ENCODE measurements at places on chromosomes 2 and 18.

DNA sequence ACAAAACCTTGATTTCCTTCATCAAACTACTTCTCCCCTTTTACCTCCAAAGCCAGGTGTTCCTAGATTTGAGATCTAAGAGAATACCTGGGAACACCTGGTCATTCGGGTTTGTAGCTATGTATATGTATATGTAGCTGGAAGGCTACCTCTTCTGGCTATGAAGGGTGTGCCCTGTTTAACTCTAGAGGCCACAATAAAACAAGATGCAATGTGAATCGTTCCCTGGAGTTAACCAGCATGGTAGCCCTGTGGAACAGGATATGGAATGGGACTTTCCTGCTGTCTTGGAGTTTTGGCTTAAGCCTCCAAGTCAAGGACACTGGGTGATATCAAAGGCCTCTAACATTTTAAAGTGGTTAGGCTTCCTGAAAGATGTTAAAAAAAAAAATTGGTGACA lies 17.7 kb upstream of the NFU1 start:
- DNase-seq = no peak

DNA sequence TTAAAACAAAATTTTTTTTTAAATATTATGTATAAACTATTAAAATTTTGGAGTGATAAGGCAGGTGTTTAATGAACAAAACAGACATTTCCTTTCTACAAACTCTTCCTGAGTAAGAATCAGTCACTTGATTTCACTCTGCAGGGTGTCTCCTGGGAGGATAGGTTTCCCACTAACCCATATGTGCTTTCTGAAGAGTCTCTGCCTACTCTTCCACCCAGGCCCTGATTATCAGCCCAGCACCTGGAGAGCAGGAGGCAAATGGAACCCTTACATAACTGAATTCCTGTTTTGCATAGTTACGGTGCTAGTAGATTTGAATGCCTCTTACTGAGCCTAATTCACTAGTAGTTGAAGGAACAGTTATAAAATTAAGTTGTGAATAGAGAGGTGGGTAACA lies 1718.6 kb downstream of the SUCLG1 start:
- no peak for DNase-seq

- DNase-seq = peak; percentile 77
Measured at GRCh38 chr2:225429717-225430116, 30.2 kb downstream of the NYAP2 start.

DNA sequence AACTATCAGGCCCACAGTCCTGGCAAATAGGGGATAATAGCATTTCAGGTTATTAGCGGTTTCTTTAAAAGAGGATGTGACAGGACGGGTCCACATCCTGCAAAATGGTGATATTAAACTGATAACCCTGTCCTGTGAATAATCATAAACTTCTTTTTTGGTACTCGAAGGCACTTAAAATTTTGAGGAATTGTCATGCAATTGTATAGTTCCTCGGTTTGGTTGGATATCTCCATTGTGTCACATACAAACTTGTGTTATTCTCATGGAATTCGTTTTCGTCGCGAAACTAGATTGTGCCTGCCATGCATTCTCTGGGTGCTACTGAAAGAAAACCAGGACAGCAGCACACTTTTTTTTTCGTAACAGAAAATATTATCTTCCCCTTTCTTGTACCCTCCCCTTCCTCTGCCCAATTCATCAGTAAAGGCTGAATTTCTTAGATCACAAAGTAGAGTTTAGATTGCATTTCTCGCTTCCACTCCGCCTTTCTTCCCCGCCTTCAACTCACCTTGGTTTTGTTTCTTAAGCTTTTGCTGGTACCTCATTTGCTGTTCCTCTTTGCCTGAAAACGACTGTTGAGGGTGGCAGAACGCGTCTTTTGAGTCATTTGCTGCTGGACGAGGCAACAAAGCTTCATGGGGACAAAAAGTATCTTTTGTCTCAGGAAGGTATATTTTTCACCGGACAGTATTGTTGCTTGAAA lies 1.3 kb downstream of the CERS6 start:
- peak; percentile 45 for DNase-seq

DNA sequence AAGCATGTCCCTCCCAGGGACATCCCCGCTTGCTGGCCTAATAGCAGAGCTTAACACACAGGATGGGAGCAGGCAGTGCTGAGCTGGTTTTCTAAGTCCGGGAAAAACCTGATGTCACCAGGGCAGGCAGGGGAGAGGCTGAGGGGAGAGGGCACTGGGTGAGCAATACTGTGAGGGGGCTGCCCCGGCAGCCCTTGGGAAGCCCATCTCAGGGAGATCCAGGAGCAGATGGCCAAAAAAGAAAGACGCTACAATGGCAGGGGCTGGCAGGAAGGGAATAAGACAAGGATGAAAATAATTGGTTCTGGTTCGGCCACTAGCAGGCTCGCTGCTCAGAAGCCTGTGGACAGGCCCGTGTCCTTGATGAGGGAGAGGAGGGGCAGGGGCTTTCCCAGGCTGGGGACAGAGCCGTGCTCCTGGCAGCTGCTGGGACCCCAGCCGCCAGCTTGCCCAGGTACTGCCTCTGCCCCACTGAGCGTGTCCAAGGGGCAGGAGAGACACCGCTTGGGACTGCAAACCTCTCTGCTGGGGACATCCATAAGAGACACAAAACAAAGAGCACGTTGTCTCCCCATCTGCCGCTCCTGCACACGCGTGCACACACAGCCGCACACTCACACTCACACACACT lies 30.2 kb downstream of the SMAD7 start:
- DNase-seq = no peak

GRCh38 chr2:211833582-211834279 lies 704.9 kb downstream of the ERBB4 start:
- DNase-seq = no peak

GRCh38 chr2:88517759-88518201 lies 65.3 kb upstream of the FOXI3 start:
- DNase-seq = peak; percentile 65

- no peak for DNase-seq
Measured at GRCh38 chr2:127089478-127090235, 17.3 kb downstream of the BIN1 start.
